ENCODE measurements at places on chromosomes 2 and 18. TPM values are rescaled to one million over a fixed set of nuclear protein-coding genes. Genes with fewer than 3 reads are reported as not detected.

DNA sequence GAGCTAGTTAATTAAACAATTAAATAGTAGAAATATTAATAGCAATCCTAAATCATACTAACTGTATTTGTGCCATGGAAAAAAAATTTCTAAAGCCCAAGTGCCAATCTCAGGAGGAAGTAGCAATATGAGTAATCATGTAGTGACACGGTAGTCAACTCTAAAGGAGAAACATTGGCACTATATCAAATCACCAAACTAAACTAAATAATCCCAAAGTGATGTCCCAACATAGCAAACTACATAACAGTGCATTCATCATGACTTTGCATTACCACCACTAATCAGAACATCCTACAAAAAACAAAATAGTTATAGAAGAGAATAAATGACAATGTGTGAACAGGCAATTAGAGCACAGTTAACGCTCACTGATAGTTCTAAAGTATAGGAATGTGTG, 195.1 kb downstream of the EXOC6B start:
- no peak for DNase-seq

DNA sequence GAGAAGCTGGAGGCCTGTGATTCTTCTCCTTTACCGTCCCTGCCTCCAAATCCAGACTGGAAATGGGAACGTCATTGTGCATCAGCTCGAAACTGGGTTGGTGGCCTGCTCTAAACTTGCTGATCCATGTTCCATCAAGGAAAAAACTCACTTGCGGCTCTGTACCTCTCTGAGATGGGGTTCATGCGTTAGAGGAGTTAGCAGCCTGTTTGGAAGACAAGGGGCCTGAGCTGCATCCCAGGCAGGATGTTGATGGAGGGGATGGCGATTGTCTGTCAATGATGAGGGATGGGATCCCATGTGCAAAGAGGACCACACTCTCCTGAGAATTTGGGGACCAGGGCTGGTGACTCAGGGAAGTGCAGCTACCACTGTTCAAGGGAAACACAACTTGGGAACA, 26.0 kb downstream of the TWIST2 start:
- DNase-seq = no peak

DNA sequence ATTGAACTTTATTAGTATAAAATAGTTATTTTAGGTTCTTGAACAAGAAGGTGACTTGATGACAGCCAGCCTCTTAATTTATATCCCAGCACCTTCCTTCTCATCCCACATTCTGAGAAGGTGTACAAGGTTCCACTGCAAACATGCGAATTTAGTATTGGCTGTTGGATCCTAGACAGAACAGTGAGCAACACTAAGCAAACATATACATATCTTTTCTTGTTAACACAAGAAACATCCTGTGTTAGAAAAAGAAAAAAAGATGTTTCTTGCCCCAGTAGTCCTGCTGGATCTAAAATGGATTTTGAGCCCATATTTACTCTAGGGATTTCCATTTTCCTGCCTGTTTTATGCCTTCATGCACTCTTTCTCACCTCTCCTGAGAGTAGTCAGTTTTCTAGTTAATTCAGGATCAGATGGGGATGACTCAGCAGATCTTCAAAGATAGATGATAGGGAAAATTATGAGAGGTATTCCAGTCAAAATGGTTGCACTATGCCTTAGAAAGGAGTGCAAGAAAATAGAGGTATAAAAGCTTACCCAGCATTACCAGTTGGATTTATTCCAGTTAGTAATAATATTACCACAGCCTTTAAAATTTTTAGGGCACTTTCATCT, 336.5 kb downstream of the MEIS1 start:
- DNase-seq = peak; percentile 10

DNA sequence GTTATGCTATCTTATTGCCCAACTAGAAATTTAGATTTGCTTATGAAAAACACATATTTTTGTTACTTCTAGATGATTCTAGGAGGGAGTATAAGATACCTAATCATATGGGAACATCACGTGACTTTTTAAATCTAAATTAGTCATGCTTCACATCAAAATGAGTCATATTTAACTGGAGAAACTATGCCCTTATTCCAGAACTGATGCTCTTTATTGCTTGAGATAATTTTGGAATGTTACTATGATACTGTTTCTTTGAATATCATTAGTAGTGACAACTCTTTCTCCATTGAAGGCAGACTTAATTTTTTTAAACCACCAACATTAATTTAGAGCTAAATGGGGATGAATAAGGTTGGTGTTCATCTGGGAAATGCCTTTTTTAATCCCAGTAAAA, 19.9 kb upstream of the ELAC1 start:
- DNase-seq = peak; percentile 38

Gene PSMD1
- polyA plus RNA-seq = 169 TPM

DNA sequence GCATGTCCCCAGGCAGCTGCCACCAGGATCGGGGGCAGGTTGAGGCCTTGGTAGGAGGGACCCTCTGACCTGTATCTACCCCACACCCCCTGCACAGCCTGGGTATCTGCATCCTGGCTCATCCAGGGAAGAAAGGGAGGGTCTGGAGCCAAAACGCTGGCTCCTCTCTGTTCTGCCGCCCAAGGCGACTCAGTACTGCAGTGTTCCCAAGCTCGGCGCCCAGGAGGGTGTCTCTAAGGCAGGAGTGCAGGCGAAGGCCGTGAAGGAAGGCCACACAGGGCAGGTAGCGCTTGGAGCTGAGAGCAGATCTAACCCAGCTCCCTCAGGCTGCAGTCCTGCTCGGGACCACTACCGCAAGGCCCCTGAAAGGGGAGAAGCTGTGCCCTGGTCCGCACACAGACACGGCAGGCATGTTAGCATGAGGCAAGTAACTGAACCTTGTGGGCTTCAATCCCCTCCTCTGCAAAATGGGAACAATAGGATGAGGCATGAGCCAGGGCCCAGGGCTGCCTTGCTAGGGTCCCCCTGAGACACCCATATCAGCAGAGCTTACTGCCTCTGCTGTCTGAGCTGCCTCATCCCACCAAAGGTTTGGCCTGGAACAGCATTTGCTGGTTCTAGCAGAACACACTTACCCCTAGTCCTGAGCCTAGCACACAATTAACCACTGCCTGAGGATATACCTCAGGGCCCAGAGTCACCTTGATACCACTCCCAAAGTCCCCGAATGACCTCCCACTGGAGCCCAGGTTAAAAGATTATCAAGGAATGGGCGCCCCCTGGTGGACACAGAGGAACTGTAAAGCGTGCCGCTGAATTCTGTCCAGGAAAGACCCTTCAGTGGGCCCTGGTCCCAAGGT, 6.5 kb downstream of the PTMA start:
- peak; percentile 23 for DNase-seq

GRCh38 chr2:19131871-19132270, 226.6 kb downstream of the OSR1 start:
- no peak for DNase-seq

DNA sequence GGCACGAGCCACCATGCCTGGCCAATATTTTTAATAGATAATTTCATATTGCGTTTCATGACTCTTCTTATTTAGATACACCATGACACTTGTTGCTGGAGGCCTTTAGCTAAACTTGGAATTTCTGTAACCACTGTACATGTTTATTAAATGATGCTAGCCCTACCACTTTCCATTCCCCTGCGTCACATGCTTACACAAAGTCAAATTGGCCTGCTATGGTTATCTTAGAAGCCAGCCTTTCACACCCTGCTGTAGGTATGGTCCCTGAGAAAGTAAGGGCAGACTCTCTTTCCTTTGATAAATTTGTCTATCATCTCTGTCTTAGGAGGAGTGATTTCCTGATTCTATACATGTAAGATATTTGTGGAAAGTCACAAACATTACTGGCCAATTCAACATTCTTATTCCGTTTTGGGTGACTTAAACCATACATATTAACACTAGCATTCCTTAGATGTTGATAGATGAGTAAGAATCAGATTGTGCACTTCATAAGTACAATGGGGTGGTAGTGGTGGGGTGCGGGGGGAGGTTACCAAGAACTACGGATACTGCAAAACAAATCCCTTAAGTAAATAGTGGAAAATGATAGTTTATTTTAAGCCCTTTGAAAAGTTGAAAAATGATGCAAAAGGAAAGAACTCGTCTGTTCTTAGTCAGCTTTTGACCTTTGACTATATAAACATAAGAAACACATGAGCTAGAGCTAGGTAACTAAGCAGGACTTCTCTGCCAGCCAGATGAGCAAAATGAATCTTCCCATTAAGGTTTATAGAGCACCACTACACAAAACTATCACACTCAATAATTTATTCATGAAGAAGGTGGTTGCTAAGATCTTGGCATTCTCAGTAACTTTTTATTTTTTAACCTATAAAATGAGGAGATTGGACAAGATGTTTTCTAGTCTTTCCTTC, 7.9 kb upstream of the NDUFV2 start:
- peak; percentile 83 for DNase-seq

Gene IL37
- not detected for polyA plus RNA-seq

DNA sequence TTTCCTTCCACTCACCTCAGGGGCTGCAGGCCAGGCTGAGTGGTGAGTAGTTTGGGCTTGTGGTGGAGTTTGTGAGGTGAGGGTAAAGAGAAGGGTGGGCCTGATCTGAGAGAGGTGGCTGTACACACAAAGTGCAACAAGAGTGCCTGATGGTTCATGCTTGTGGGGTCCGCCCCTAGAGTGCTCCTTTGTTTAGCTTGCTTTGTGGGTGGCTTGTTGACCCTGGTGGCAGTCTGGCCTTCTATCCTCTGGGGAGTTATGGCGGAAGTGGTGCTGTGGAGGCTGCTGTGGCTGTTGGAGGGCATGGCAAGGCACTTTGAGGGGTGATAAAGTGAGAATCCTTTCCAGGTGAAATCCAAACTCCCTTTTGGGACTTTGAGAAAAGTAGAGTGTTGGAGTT, 10.6 kb downstream of the UBE2F start:
- DNase-seq = no peak

Gene ARHGAP25
- 2.7 TPM for polyA plus RNA-seq

GRCh38 chr18:3305354-3305762, 43.4 kb downstream of the MYL12B start:
- peak; percentile 99 for DNase-seq

DNA sequence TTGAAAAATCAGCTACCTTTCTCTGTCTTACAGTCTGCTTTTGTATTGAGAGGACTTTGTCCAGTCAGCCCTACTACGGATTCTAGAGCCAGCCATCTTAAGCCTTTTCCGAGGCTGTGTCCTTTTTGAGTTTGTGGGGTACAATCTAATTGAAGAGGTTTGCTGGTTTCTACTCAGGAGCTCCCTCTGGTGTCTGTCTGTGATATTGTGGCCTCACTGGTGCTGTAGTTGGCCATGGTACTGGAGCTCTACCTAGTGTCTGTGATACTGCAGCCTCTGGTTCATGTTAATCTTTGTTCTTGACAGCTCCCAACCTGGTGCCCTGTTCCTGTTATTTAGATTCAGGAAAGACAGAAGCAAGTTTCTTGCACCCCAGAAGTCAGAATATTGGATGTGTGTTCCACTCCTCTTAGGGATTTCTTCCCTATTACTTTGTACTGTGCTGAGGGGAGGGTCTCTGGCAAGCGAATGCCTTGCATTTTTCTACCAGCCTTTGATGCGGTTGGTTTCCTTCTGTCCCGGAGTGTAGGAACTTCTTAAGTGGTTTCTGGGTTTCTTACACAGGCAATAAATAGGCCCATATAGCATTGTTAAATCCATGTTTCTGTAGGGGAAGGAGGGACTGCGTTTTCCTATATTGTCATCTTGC, 78.5 kb downstream of the ACSL3 start:
- DNase-seq = peak; percentile 78

Gene UNC80
- not detected for polyA plus RNA-seq

- DNase-seq = no peak
Observed at GRCh38 chr2:127092306-127092705, 14.6 kb downstream of the BIN1 start.

Gene DES
- 3.8 TPM for polyA plus RNA-seq

Gene RESP18
- not detected for polyA plus RNA-seq

GRCh38 chr18:62321201-62321600, 3.9 kb upstream of the TNFRSF11A start:
- DNase-seq = no peak

Gene CROCC2
- polyA plus RNA-seq = 0.12 TPM

Gene TRAF3IP1
- 3.9 TPM for polyA plus RNA-seq

All from fibroblast of lung (primary cell).